ENCODE measurements at places on chromosomes 13 and 19.

DNA sequence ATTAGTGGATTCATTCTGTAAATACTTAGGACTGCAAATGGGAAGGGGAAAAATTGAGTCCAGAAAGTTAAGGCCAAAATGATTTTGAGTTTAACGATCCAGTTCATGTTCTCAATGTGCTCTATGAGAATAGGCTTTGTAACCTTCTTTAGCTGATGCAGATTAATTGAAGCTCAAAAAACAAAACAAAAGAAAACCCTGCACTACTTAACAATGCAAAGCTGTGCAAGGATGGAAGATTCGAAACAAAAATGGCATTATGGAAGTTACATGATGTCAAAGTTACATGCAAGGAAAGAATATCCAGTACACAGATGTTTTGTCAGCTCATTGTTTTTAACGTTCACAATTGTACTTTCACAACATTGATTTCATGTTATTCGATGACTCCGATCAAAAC is 79.2 kb upstream of the RAP2A start:
- DNase-seq = no peak

- DNase-seq = no peak
Measured at GRCh38 chr13:107642831-107643230, 572.5 kb downstream of the LIG4 start.

DNA sequence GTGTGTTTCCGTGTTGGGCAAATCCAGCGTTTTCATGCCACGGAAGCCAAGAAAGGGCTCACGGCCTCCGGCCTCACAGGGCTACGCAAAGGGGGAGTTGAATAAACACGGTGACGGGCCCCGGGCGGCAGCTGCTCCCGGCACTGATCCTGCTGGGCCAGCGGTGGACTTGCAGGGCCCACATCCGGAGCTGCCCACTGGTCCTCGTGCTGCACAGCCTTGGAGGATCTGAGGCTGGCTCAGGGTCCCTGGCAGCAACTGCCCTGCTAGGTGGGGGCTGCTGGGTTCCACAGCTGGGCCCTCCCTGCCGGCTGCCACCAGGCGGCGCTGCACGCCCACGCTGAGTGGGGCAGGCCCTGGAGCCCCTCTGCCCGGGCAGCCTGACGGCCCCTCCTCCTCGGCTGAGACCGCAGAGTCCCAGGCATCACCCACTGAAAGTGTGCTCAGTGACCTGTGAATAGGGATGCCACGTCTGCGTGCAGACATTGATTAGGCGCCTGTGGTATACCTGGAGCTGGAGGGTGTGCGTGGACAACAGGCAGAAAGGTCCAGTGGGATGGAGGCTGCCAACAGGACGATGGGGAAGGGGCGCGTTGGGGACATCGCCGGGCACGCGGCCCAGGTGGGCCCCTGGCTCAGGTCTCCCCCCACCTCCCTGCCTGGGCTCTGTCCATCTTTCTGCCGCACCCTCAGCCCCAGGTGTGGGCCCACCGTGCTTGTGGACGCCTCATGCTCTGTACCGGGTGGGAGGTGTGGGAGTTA is 5.3 kb upstream of the HCN2 start:
- DNase-seq = peak; percentile 74

GRCh38 chr13:61988810-61989209 is 573.2 kb upstream of the PCDH20 start:
- no peak for DNase-seq

GRCh38 chr19:51460164-51460992 is 2.1 kb upstream of the SIGLEC8 start:
- no peak for DNase-seq
